ENCODE measurements at places on chromosomes 1 and 21.

DNA sequence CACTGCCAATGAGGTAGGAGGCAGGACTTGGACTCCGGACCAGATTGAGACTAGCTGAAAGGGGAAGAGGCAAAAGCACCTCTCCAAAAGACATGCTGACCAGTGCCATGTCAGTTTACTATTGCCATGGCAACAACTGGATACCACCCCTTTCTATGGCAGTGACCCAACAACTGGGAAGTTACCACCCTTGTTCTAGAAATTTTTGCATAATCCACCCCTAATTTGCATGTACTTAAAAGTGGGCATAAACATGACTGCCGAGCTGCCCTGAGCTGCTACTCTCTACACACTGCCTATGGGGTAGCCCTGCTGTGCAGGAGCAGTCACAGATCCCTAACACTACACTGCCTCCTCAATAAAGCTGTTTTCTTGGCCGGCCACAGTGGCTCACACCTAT lies 19.0 kb upstream of the SLC6A9 start:
- DNase-seq: no peak

- peak; percentile 68 for DNase-seq
These were observed 8.0 kb upstream of the FAM20B start for GRCh38 chr1:179017383-179018326.

GRCh38 chr1:52925571-52926005 lies 1.5 kb upstream of the SCP2 start:
- DNase-seq: peak; percentile 48

GRCh38 chr1:36705629-36706028 lies 222.9 kb upstream of the CSF3R start:
- DNase-seq: no peak

GRCh38 chr1:186717286-186717685 lies 37.1 kb upstream of the PTGS2 start:
- DNase-seq: peak; percentile 33

- DNase-seq: no peak
These were observed 215.3 kb downstream of the SDCCAG8 start for GRCh38 chr1:243471026-243471685.

DNA sequence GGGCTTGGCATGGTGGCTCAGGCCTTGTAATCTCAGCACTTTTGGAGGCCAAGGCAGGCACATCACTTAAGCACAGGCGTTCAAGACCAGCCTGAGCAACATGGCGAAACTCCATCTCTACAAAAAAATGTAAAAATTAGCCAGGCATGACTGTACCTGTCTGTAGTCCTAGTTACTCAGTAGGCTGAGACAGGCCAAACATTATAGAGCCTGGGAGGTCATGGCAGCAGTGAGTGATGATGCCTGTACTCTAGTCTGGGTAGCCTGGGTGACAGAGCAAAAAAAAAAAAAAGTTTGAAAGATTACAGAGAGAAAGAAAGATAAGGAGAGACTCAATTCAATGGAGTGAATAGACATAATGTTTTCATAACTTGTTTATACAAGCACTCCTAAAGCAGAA lies 556.5 kb upstream of the BRINP3 start:
- no peak for DNase-seq

- peak; percentile 93 for DNase-seq
These were observed 78.5 kb downstream of the DOP1B start for GRCh38 chr21:36235058-36235582.

Measured in amniotic epithelial cell (primary cell).